ENCODE measurements at places on chromosomes 7 and 10. TPM values are rescaled to one million over a fixed set of nuclear protein-coding genes. Genes with fewer than 3 reads are reported as not detected.
A peak's percentile ranks its signal among the peaks of the same experiment; 100 is the strongest.

- DNase-seq = no peak
Measured at GRCh38 chr10:30467651-30468338, 33.8 kb downstream of the MAP3K8 start.

DNA sequence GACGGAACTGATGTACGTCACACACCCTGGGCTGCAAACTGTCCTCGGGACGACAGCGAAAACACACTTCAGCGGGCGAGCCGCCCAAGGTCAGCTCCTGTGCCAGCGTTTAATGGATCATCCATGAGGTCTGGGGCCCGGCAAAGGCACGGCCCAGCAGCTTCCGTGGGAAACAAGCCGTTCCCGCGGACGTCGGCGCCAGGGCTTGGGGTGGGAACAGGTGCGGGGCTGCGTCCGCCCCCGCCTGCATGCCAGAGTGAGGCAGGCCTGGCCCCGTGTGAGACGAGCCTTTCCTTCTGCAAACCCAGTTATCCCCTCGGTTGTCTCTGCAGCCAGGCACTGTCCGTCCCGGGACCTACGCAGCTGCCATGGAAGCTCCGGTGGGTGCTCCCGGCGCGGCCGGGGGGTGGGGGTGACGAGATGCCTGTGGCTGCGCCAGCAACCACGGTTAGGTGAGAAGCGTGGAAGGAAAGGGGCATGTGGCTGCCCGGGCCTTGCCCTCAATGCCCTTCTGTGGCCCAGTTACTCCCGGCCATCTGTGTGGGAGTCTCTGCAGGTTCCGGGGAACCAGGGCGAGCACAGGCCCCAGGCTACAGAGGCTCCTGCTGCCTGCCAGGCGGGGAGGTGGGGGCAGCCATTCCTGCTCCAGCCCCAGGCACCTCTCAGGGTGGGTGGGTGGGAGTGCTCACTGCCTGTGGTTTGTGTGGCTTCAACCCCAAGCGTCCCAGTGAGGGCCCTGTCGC lies 42.2 kb upstream of the PDGFA start:
- no peak for DNase-seq

PBLD gene
- 2.2 TPM for total RNA-seq

SNCG gene
- not detected for total RNA-seq

GRCh38 chr10:98349508-98349922 lies 65.5 kb downstream of the PYROXD2 start:
- DNase-seq = no peak

DNA sequence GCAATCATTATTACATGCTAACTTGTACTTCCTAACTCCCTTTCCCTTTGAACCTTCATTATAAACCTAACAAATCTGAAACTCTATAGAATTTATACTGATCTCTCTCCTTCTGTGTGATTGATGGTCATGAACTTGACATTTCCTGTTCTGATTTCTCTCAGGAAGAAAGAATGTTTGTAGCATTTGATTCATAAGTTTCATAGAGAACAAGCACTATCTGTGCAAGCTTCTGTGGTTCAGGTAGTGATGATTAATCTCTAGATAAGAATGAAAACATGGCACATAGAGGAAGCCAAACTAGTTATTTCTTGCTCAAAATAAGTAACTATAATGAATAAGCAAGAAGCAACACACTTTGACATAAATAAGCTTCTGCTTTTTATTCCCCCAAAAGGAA lies 34.2 kb downstream of the TFPI2 start:
- DNase-seq = no peak

CTAGE8 gene
- 1.3 TPM for total RNA-seq

GRCh38 chr10:118754229-118754555 lies 578 bp downstream of the CACUL1 start:
- peak; percentile 30 for DNase-seq

DNA sequence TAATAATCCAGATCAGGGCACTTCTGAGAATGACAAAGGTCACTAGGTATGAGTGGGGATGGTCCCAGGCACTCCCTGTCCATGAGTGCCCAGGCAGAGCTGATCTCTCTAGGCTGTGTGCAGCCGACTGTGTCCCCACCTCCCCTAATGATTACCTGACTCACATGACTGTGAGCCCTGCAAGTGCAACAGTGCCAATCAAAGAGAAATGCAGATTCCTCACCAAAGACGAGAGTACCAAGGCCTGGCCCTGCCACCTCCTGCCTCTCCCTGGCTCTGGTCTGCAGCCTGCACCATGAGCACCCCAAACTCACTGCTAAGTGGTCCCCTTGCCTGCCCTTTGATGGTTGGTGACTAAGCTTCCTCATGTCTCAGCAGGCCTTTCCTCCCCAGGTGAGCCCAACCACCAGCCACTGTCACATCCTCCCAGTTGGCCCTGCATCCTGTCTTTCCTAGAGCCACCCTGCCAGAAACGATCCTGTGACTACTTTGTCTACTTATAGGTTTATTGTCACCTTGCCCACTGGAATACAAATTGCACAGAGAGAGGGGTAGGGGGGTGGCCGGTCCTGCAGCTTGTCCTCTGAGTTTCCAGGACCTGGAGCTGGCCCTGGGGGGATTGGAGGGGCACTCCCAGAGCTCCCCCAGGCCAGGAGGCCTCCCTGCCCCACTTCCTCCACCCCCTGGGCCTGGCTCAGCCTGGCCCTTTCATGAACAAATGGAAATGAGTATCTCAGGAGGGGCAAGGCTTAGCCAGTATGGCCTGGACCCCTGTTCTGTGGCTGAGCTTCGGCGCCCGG lies 22.4 kb upstream of the GDF10 start:
- peak; percentile 49 for DNase-seq

DNA sequence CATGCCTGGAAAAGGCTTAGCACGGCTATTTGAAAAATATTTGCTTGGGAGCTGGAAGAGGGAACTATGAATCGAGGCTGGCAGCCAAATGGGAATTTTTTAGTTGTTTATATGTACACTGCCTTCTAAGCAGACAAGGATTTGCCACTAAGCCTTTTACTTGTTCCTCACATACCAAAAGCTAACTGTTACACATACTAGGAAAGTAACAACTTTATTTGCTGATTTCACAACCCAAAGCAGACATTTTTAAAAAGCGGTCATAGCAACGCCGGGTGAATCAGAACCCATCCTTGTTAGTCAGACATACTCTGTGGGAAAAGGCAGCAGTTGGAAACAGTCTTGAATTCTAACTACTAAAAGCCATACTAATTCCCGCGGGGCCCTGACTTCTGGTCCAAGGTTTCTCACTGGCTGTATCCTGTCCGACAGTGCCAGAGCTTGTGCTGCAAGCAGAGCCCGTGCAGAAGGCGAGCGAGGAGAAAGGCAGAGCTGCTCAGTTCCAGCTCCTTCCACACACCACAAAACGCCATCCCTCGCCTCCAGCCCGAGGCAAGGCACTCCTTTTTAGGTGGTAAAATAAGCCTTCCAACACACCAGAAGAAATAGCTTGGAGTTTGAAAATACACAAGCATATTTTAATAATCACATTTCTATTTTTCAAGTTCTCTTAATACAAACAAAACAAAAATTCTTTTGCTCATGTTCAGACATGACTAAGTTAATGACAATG lies 89.2 kb downstream of the RNF216 start:
- no peak for DNase-seq

OPN1SW gene
- total RNA-seq = not detected

VIPR2 gene
- total RNA-seq = 0.26 TPM

- no peak for DNase-seq
Measured at GRCh38 chr7:43869867-43870240, 537 bp upstream of the MRPS24 start.

DNA sequence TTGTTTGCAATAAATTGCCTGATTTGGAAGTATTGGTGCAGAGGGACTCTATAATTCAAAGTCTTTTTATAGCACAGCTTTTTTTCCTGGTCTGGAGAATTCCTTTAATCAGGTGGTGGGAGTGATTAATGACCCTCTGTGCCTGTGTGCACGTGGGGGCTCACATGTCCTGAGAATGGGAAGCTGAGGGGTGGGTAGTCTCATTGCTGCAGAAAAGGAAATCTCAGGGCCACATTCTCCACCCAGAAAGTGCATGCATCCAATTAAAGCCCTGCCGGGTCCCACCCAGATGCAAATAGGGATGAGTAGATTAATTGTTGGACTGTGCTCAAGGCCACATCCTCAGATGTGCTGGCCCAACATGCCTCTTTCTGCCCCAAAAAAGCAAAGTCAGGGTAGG lies 324.7 kb downstream of the CXCL12 start:
- DNase-seq = no peak

- DNase-seq = no peak
Measured at GRCh38 chr7:21251151-21251800, 176.6 kb upstream of the SP4 start.

GRCh38 chr10:11581213-11581612 lies 30.2 kb downstream of the USP6NL start:
- DNase-seq = no peak

DNA sequence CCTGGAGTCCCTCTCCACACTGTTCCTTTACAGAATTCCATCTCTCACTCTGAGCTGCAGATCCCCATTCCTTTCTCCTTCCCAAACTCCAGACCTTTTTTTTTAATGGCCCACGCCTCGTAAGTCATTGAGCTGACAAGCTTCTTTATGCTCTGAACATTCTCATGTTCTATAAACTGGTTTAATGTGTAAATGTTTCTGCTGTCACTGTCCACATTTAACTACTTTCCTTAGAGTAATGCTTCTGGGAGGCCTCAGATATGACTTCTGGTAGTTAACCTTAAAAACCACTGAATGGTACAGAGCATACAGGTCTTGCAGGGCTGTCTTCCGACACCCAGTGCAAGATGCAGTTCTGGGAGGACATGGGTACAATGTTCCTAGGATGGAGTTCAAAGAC lies 71.1 kb upstream of the CAMK2B start:
- no peak for DNase-seq

BHLHA15 gene
- total RNA-seq = not detected

GRCh38 chr10:42755556-42756093 lies 27.0 kb upstream of the BMS1 start:
- no peak for DNase-seq

ANKRD61 gene
- total RNA-seq = not detected
